ENCODE measurements at places on chromosomes 5 and 9.

DNA sequence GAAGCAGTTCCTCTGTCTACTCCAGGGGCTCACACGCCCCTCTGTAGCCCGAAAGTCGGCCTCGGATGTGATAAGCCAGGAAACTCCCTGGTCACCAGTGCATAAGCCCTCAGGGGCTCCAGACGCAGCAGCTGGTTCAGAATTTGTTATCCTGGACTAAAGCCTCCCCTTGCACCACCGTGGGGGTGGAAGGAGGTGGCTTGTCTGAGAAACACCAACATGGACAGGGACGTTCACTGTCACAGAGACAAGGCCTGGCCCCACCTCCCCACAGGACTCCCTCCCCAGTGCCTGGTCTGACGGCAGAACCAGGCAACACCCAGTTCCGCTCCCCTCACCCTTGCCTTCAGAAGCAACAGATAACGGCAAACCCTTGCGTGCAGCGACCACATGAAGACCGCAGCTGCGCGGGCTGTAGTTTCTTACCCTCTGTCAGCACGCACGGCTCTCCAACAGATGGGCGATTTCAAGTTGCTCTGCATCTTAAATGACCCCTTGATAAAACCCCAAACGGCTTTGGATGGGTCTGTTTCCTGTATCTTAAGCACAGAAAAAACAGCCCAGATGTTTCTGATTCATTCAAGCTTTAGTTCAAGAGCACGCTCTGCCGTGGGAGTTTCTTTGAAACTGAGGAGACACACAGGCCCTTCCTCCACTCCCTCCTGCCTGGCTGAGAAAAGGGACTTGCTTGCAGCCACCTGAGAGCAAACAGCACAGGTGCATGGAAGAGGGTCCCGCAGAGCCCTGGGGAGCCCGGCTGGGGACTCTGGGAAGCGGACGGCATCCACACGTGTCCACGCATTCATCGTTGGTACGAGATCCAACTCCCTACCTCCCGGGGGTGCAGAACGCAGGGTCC is 44.7 kb upstream of the NKD2 start:
- DNase-seq = no peak

DNA sequence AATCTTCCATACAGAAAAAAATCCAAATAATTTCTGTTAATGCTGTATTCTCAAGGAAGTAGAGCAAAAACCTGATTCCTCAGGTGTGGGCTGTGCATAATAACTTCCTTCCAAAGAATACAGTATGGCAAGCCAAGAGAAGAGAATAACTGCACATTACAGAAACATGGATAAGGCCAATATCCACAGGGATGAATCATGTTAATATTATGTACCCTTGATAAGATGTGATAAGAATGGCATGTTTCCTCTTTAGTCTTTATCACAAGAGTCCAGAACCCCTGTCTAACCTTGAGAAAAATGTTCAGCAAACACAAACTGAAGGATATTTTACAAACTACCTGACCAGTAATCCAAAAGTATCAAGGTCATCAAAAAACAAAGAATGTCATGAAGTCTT is 795.8 kb downstream of the SEMA5A start:
- DNase-seq = no peak

DNA sequence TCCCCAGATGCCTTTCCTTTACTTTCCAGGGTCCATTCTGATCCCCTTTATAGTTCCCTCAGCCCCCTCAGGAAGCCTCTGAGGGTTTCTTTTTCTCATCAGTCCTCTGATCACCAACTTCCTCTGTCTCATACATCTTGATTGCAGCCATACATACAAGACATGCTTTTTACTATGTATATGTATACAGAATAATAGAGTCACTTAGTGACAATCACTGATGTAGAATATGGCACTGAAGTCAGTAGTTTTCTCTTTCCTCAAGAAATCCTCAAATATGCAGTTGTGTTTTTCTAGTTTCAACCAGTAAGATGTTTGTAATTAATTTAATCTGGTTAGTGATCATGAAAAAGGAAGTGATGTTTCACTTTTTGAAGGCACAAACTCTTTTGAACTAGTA is 364.1 kb downstream of the MAN2A1 start:
- DNase-seq = no peak

DNA sequence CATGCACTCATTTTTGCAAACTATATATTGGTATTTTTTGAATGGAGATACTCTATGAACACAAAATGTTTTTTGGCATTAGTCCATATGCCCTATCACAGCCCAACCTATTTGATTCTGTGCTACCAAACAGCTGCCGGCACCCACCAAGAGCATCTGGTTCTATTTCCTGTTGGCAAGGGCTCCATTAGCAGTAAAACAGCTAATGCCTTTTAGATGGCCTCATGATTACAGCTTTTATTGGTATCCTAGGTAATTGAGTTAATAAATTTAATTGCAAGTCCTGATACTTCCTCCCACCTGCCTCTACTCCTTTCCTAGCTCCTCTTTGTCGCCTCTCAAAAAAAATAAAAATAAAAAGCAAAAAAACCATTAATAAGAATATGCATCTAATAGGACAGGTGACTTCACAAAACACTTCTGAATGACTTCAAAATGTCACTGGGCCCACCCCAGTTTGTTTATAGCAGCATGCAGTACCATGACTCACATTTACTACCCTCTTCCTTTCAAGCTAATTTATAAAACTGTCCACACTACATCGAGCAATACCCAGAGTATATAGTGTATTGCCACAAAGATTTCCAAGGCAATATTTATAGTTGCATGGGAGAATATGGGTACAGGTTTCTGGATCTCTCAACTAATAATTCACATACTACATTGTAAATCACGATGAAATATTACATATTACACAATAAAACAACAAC is 620.4 kb downstream of the SLCO4C1 start:
- no peak for DNase-seq

GRCh38 chr5:173563246-173563645 is 53.2 kb downstream of the BOD1 start:
- no peak for DNase-seq

DNA sequence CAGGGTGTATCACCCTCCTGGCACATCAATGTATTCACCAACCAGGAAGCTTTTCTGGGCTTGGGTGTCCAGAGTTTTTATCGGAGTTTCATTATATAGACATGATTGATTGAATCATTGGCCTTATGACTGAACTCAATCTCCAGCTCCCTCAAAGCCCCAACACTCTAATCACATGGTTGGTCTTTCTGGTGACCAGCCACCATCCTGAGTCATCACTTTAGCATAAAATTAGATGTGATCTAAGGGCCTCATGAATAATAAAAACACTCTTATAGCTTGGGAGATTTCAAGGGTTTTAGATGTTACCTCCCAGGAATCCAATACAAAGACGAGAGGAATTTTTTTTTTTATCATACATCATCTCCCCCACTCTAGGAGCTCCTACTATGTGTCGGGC is 7.7 kb upstream of the PBX3 start:
- no peak for DNase-seq

- DNase-seq = no peak
Observed at GRCh38 chr5:98638111-98638510, 135.4 kb upstream of the RGMB start.

- no peak for DNase-seq
Observed at GRCh38 chr9:14207352-14207995, 106.5 kb downstream of the NFIB start.

GRCh38 chr5:58259685-58260152 is 200.2 kb downstream of the PLK2 start:
- no peak for DNase-seq

DNA sequence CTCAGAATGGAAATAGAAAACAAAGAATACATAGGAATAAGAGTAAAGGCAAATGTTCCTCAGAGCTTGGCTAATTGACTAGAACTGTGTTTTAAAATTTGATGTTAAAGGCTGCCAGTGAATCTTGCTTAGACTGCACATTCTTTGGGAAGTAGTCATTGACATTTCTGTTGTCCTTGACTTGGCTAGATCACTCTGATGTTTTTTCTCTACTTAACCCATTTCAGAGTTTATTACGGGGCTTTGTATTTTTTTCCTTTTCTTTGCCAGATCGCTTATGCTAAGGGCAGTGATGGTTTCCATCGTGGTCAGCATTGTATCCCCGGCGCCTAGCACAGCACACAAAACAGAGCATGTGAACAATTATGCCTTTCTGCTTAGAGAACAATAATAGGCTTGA is 1126.7 kb upstream of the CDH9 start:
- DNase-seq = no peak

DNA sequence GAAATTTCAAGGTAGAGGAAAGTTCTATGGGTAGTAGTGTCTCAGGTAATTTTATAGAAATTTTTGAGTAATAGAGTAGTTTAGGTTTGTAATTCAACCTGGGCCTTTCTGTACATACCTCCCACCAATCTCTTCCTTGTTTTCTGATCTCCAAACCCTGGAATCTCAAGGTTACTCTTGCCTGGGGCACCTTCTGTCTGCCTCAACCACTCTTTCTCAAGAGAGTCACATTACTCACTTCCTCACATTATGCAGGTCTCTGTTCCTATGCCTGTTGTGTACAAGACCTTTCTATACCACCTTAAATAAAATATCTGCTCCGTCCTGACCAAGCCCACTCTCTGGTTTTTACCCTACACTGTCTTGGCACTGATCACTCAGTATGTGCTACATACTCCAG is 412.6 kb upstream of the CTNND2 start:
- no peak for DNase-seq

GRCh38 chr5:35618304-35618636 is 607 bp downstream of the SPEF2 start:
- no peak for DNase-seq

- no peak for DNase-seq
Observed at GRCh38 chr5:78698191-78698791, 49.7 kb upstream of the LHFPL2 start.

DNA sequence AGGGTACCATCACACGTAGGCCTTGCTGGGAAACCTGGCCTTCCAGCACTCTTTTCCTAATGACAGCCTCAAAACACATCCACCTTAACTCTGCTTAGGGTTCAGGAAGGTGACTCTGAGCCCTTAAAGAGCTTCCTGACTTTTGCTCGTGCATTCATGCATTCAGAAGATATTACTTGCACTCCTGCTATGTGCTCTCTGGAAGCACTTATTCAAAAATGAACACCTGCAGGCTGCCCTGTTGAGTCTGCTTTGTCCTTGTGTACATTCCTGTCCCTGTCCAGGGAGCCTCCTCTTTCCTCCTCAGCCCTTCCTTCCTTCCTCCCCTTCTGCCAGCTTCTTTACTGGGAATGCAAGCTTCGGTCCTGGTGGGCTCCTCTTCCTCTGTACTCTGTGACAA is 61.5 kb downstream of the SPRY4 start:
- no peak for DNase-seq

- no peak for DNase-seq
Observed at GRCh38 chr9:131276891-131277286, 579 bp upstream of the FAM78A start.

- DNase-seq = no peak
Observed at GRCh38 chr5:68891718-68892117, 202.1 kb upstream of the SLC30A5 start.

DNA sequence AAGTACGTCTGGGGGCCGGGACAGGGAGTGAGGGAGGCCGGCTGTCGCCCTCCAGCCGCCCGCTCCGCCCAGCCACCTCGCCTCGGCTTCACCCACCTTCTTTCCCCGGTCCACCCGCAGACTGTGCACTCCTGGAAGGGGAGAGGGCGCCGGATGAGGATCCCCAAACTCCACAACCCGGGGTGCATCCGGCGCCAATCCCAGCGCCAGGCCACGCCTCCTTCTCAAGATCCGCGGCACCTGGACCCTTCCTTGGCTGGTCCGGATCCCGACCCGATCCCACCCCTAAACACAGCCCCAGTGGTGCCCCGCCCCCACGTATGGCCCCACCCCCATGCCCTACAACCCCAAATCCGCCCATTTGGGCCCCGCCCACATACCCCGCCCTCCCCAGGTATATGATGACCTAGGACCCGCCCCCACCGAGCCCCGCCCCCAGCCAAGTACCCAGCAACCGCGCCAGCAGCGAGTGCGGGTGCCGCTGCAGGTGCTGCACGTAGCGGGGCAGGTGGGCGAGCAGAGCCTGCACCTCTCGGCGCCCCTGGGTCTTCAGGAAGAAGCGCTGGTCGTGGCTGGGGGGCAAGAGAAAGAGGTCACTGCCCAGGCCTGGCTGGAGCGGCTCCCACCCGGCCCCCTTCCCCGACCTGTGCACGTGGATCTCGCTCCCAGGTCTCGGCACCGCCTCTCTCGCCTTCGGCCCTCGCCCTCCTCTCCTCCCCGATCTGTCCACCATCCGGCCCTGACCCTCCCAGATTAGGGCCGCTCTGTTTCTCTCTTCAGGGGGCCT is 3.2 kb downstream of the PIP5KL1 start:
- peak; percentile 56 for DNase-seq

DNA sequence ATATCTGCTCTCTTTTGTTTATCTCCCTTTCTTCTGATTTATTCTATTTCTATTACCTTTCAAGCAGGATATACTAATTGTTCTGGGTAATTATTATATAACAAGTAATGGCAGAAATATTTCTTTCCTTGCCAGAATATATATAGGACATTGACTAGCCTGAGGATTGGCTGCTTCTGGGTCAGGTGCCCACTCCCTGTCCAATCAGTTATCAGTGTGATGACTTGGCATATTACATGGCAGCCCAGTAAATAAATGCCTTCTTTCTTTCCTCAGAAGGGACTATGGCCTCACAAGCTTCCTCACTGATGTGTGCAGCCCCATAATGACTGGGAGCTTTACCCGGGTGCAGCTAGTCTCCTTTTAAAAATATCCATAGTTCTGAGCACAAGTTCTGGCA is 301.1 kb downstream of the EFNA5 start:
- no peak for DNase-seq

DNA sequence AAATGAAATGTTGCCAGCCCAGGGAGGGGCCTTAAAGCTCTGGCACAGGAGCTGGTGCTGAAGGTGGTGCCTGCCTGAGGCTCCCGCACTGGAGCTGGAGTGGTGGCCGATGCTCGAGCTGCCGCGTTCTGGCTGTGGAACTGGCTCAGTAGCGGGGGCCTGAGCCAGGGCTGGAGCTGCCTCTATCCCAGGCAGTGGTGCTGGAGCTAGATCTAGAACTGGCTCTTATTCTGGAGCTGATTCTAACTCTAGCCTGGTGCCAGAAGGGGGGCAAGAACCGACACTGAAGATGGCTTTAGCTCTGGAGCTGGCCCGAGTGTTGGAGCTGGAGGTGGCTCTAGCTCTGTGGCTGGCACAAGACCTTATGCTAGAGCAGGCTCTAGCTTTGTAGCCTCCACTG is 19.2 kb downstream of the OBP2B start:
- no peak for DNase-seq

Data from stimulated activated CD8-positive, alpha-beta memory T cell treated with anti-CD3 and anti-CD28 coated beads, Interleukin-4, amount 100 ng/mL, for 1 hour (primary cell).